ENCODE measurements at places on chromosomes 12 and 14.
A peak's percentile ranks its signal among the peaks of the same experiment; 100 is the strongest.

- peak; percentile 41 for DNase-seq
These were observed 204.3 kb downstream of the KIF26A start for GRCh38 chr14:104342435-104343293.

DNA sequence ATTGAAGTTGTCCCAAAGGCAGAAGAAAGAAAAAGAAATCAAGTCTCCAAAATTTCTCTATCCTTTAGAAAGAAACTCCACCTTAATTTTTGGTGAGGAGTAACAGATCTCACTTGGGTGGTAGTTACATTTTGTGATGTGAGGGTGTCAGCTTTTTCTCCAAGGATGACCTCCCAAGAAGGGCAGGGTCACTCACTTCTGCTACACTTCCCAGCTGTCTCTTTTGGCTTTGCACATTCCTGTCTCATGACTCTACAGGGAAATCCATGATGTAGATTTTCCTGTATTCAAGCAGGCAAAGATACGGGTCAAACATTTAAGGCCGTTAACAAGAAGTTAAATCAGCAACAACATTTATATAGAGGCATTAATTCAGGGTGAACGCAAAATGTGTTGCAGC is 1016.4 kb downstream of the NRXN3 start:
- DNase-seq: no peak

DNA sequence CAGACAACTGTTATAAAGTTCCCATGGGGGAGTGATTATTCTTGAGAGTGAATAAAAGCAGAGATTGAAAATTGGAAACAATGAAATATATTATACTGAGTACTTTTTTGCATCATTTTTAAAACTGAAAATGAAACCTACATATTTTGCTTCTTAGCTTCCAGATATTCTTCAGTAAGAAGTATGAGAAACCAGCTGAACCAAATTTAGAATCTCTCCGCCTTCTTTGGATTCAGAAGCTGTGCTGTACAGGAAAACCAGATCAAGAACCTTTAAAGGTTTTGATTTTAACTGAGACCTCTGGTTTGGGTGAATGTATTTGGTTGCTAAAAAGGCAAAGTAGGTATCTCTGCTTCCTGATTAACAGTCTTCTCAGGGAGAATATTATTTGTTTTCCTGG is 109.4 kb downstream of the AKAP6 start:
- DNase-seq: no peak

DNA sequence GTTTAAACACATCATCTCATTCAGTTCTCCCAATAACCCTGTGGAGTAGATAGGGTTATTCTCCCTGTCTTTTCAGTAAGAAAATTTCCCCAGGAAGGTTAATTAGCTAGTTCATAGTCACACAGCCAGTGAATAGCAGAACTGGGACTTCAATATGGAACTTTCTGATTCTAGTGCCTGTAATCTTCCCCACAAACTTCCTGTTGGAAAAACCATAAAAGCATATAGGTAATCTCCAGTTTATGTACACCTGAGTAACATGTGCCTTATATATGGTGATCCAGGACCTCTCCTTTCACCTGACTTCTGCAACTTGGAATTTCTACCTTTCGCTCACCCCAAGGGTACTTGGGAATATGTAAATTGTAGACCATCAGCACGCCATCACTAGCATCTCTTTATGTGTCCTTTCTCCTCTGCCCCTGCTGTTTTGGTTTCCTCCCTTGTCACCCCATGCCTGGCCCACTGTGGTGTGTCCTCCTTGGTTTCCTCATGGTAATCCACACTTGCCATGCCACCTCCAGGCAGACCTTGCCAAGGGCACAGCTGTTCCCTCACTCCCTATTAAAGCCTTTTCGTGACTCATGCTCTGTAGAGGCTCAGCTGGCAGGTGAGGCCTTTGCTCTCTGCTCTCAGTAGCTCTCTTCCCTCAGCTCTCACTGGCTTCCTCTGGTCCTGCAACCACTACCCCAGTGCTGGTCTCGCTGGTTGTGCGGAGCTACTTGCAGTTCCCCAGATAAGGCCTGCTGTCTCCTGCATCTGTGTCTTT is 16.7 kb downstream of the TBC1D30 start:
- DNase-seq: no peak

GRCh38 chr14:29388571-29388970 is 539.1 kb downstream of the PRKD1 start:
- no peak for DNase-seq

GRCh38 chr14:70838076-70838475 is 28.8 kb upstream of the MAP3K9 start:
- DNase-seq: no peak

- DNase-seq: no peak
These were observed 86.9 kb downstream of the RIN3 start for GRCh38 chr14:92600318-92601053.

- no peak for DNase-seq
These were observed 20.5 kb downstream of the TMBIM6 start for GRCh38 chr12:49761677-49762467.

- DNase-seq: no peak
These were observed 56.7 kb downstream of the KCNJ8 start for GRCh38 chr12:21717767-21718166.

GRCh38 chr12:104737791-104738301 is 220.2 kb downstream of the SLC41A2 start:
- DNase-seq: no peak

DNA sequence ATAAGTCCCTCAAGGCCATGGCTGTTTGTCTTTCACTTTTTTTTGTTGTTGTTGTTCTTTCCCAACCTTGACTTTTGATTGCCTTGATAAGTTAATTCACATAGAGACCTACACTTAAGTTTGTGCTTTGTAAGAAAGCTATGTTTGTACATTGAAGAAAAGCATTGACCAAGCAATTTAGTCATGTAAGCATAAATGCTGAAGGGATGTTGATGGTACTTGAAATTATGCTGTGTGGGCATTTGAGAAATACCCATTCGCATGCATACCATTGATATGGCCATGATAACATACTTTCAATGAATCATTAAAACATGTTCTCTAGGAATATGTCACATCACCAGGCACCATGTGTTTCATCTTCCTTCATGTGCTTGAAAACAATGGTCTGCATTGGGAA is 803.7 kb upstream of the TMEM132C start:
- no peak for DNase-seq

- DNase-seq: no peak
These were observed 188.1 kb downstream of the NUBPL start for GRCh38 chr14:31749275-31749674.

DNA sequence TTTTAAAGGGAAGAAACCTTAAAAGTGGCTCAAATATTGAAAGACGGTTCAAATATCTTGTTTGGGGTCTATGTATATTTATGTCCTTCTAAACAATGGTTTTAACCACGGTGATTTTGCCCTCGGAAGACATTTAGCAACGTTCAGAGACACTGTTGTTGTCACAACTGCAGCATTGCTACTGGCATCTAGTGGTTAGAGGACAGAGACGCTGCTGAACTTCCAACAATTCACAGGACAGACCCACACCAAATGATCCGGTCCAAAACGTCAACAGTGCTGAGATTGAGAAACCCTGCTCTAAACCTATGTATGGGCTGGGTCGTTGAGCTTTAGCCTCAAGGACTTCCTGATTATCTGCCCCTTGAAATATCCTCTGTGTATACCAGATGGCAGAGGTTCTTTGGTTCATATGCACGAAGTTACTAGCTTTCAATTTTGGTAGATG is 1.7 kb downstream of the ANGEL1 start:
- no peak for DNase-seq

GRCh38 chr12:69986114-69986513 is 161.1 kb downstream of the MYRFL start:
- DNase-seq: no peak

DNA sequence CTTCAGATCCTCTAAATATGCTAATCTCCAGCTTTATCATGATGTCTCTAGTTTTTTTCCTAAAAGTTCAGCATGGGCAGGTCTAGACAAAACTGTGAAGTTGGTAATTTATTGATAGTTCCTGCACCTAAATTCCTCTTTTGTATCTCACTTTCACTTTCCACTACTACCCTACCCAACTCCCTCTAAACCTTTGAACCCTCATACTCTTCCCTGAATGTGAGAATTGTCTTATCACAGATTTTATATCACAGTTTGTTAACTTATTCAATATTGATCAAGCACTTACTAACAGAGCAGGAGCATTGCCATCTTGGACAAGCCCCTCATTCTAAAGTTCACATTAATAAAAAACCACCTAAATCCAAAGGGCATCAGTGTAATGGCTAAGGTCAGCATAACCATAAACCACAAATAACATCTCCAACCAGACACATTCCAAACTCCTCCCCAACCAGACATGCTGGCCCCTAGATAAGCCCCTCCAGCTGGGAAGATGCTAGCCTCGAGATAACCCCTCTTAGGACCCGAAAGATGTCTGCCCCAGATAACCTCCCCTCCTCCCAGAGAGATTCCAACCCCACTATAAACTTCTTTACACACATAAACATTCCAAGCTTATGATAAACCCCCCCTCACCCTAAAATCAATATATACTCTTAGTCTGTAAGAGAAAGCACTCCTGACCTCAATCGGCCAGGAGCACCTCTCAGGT is 78.7 kb downstream of the FSCB start:
- no peak for DNase-seq

- no peak for DNase-seq
These were observed 958 bp downstream of the RTN1 start for GRCh38 chr14:59869381-59870255.

DNA sequence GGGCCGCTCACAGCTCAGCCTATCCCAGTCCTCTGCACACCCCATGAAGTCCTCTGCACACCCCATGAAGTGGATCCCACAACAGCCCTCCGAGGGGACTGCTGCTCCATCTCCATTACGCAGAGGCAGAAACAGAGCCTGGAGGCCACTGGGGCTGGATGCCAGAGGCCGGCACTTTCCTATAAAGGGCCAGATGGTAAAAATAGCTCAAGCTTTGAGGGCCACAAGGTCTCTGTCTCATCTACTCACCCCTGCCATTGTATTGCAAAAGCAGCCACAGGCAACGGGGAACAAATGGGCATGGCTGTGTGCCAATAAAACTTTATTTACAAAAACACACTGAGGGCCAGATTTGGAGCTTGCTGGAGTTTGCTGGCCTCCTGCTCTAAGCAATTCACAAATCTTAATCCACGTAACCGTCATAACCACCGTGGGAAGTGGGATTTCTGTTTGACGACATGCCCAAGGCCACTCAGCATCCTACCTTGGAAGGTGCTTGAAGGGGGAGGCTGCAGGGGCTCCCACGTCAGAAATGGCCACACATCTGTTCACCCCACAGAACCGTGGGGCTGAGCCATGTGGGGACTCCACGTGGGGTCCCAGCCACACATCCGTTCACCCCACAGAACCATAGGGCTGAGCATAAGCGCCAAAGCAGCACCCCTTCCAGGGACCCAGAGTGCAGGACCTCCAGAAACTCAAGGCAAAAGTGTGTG is 92.0 kb downstream of the NCOR2 start:
- no peak for DNase-seq

DNA sequence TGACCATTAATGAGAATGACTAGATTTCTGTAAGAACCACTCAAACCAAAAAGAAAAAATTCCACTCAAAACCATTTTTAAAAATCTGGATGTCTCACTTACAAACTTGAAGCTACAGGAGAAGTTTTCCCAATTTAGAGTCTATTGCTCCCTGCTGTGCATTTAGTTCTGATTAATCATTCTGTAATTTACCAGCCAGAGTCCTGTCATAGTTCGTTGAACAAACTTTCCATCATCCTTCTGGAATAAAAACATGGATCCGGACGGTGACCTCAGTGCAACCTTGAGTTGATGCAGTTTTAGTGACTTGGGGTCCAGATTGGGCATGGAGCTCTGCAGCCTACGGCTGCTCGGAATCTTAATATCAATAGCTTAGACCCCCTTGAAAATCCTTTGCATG is 73.4 kb downstream of the PRMT8 start:
- DNase-seq: no peak

GRCh38 chr14:27863166-27863565 is 903.4 kb upstream of the FOXG1 start:
- DNase-seq: no peak

DNA sequence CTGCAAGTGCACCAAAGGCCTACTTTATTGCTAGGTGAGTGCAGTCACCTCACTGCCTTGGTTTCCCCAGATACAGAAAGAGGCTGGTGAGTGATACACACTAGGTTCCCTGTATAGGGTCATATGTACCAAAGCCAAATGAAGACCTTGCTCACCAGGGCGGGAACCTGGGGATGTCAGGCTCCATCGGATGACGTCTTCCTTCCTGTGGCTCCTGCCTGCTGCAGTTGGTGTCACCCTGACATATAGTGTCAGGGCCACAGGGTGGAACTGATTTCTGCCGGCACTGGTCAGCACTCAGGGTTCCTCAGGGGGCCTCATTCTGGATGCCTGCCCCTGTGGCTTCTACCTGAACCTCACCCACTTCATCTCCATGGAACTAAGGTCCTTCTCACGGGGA is 43.1 kb downstream of the PLEKHG3 start:
- DNase-seq: no peak

- no peak for DNase-seq
These were observed 75.5 kb downstream of the TMEM116 start for GRCh38 chr12:111937429-111937828.

- DNase-seq: no peak
These were observed 157.6 kb downstream of the DPF3 start for GRCh38 chr14:72736308-72736707.

DNA sequence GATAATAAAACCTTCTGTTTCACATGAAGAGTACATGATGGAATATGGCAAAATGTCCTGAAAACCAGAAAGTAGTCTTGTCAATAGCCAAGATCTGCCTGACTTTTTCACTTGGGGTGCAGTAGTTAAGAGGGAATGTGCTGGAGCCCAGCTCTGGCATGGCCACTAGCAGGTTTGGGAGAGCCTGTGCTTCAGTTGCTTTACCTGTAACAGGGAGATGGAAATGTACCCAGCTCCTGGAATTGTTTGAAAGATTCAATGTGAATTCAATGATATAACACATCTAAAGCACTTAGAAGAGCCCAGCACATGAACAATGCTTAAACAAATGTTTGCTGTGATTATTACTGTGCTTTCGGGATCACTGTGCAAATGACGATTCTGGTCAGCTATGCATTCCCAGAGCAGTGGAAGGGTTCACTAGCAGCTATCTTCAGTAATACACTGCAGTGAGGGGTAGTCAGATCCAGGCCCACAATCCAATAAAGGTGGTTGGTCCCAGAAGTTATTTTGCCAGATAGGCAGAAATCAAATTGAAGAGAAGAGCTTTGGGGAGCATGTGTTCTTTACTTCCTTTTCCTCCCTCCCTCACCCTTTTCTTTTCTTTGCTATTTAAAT is 224.9 kb downstream of the APAF1 start:
- no peak for DNase-seq

GRCh38 chr12:12229556-12230092 is 37.2 kb downstream of the LRP6 start:
- no peak for DNase-seq

GRCh38 chr14:77950371-77951063 is 150.6 kb downstream of the ADCK1 start:
- no peak for DNase-seq

- DNase-seq: no peak
These were observed 123.7 kb downstream of the DAD1 start for GRCh38 chr14:22465201-22465840.
